HEK293T (cell line): ENCODE measurements at places on chromosomes 7 and 10.

- no peak for DNase-seq
Observed at GRCh38 chr10:82149674-82150073, 274.7 kb downstream of the NRG3 start.

GRCh38 chr10:103612462-103613365 lies 119.2 kb downstream of the NEURL1 start:
- DNase-seq: no peak

- DNase-seq: no peak
Observed at GRCh38 chr7:80257756-80258155, 123.1 kb downstream of the GNAI1 start.

- DNase-seq: no peak
Observed at GRCh38 chr10:70600512-70601395, 1.8 kb downstream of the PRF1 start.

- DNase-seq: no peak
Observed at GRCh38 chr10:14583252-14583651, 191.4 kb downstream of the FAM107B start.

- DNase-seq: no peak
Observed at GRCh38 chr10:55374060-55374459, 573.0 kb upstream of the PCDH15 start.
